Activated naive CD4-positive, alpha-beta T cell treated with anti-CD3 and anti-CD28 coated beads for 36 hours (primary cell): ENCODE measurements at places on chromosomes 6 and 20.

- no peak overlapping the region for H3K27ac ChIP-seq
- H3K36me3 ChIP-seq, result peaks cover 21% of the 10 kb centered on the region
- peaks cover 20% of the 10 kb centered on the region for H3K4me1 ChIP-seq
- no peak overlapping the region for H3K4me3 ChIP-seq
- H3K27me3 ChIP-seq, result no peaks in the 10 kb centered on the region
Measured at GRCh38 chr6:163496205-163496604, 81.7 kb downstream of the QKI start.

GRCh38 chr6:140773276-140773675 lies 1359.4 kb upstream of the GJE1 start:
- DNase-seq, result no peak
- H3K4me1 ChIP-seq, result no peaks in the 10 kb centered on the region
- no peak overlapping the region for H3K27ac ChIP-seq
- H3K27me3 ChIP-seq, result peaks cover 18% of the 10 kb centered on the region

- H3K27me3 ChIP-seq, result no peaks in the 10 kb centered on the region
- no peaks in the 10 kb centered on the region for H3K4me1 ChIP-seq
- H3K27ac ChIP-seq, result no peak overlapping the region
- no peak for DNase-seq
- H3K4me3 ChIP-seq, result no peak overlapping the region
Measured at GRCh38 chr6:31884528-31885035, 5.8 kb upstream of the SLC44A4 start.

DNA sequence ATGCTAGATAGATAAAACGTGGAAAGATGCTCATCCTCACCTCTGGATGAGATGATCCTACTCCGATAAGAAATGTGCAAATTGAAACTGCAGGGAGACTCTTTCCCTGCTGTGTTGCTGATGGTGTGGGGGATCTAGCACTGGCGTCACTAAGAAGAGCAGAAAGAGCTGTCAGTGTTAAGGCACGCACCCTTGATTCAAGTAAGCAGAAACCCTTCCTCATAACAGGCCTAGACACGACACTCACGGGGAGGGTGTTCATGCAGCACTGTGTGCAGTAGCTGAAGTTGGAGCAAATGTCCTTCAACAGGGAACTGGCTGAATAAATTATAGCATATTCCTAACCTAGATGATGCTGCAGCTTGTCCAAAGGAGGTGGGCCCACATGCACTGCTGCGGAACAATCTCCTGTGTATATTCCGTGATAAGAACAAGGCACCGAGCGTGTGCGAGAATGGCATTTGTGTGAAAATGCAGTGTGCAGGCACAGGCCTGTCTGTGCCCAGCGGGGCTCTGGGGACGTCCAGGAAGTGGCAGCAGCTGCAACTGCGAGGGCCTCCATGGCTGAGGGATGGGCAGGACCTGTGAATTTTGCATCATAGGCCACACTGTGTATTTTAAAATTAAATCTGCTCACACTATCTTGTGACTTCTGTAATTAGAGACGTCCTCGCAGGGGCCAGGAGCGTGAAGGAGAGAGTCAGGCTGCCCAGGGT lies 64.0 kb downstream of the TCP11 start:
- H3K36me3 ChIP-seq, result peaks cover 7% of the 10 kb centered on the region
- H3K27me3 ChIP-seq, result no peaks in the 10 kb centered on the region
- no peaks in the 10 kb centered on the region for H3K4me1 ChIP-seq
- H3K27ac ChIP-seq, result no peak overlapping the region
- H3K4me3 ChIP-seq, result no peak overlapping the region
